ENCODE measurements at places on chromosomes 5 and 9. TPM values are rescaled to one million over a fixed set of nuclear protein-coding genes. Genes with fewer than 3 reads are reported as not detected.

DNA sequence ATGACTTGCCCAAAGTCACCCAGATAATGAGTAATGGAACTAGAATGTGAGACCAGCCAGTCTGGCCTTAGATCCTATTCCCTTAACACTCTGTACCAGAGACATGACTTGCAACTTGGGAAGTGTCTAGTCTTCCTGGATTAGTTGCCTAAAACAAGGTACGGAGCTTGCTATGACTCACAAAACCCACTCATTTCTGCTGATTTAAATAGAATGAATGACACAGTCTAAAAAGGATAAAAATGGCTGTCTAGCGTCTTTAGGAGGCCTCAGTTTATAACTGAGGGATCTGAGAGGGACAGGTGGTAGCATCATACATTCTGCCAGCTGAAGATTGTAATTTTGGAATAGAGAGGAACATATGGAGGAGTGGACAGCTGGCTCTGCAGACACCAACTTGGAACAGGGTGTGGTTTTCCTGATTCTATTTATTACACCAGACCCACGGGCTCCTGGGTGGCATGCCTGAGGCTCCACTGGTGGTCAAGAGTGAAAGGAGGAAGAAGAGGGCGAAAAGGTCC lies 62.7 kb downstream of the ABLIM3 start:
- no peak overlapping the region for H3K4me3 ChIP-seq
- H3K4me1 ChIP-seq, result no peaks in the 10 kb centered on the region
- H3K27ac ChIP-seq, result no peak overlapping the region
- no peaks in the 10 kb centered on the region for H3K36me3 ChIP-seq
- no peaks in the 10 kb centered on the region for H3K27me3 ChIP-seq

GRCh38 chr9:18754537-18754936 lies 278.5 kb downstream of the SAXO1 start:
- H3K36me3 ChIP-seq, result no peaks in the 10 kb centered on the region
- no peak for DNase-seq
- no peak overlapping the region for H3K27ac ChIP-seq

- H3K4me1 ChIP-seq, result no peaks in the 10 kb centered on the region
- H3K4me3 ChIP-seq, result no peak overlapping the region
- peak; percentile 23 for DNase-seq
Measured at GRCh38 chr9:129285979-129286772, 108.1 kb upstream of the IER5L start.

DNA sequence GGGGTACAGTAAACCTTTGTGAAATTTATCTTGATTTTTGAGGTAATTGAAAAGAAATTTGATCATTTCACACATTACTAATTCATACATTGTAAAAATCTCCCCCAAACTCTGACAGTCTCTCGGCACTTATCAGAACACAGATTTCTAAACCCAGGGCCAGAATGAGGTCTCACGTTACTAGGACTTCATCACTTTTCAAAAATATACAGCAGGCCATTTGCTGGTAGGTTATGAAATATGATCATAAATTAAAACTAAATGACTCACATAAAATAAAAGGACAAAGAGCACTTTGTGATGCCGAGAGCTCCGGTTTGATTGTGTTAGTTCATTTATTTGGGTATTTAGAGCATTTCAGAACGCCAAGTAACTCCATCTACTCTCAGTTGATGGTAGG lies 17.0 kb downstream of the MSX2 start:
- no peaks in the 10 kb centered on the region for H3K4me1 ChIP-seq
- no peak overlapping the region for H3K4me3 ChIP-seq
- peaks cover 13% of the 10 kb centered on the region for H3K27me3 ChIP-seq

SPINK6 gene
- total RNA-seq, result not detected

OTP gene
- not detected for total RNA-seq

DNA sequence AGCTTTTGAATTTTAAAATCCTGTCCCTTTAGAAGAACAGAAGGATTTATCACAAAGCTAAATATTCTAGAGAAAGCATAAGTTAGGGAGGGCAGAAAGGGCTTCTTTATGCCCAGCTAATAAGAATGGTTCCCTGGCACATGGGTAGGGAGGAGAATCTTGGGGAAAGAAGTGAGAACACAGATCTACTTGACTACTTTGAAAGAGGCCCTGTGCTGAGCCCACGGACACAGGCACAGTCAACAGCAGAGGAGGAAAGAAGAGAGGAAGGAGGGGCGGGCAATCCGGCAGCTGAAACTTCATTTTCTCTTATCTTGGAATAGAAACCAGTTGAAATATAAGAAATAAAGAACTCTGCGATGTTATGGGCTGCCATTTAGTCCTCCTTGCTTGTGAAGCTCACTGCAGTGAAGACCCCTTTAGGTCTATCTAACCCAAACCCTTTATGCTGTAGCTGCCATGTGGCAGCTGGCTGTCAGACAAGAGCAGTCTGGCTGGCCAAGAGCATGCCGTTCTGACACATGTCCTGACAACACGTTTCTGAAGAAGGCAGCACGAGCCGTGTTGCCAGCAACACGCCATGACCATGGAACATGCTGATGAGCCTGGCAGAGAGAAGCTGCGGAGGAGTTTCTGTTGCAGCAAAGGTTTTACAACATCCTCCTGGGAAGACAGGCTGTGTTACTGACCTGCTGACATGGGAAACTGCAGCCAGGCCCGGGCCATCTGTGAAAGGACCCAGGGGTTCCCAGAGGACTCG lies 34.2 kb downstream of the ABLIM3 start:
- no peak for DNase-seq
- no peaks in the 10 kb centered on the region for H3K4me1 ChIP-seq
- H3K27ac ChIP-seq, result no peak overlapping the region
- H3K36me3 ChIP-seq, result no peaks in the 10 kb centered on the region
- no peak overlapping the region for H3K4me3 ChIP-seq

DNA sequence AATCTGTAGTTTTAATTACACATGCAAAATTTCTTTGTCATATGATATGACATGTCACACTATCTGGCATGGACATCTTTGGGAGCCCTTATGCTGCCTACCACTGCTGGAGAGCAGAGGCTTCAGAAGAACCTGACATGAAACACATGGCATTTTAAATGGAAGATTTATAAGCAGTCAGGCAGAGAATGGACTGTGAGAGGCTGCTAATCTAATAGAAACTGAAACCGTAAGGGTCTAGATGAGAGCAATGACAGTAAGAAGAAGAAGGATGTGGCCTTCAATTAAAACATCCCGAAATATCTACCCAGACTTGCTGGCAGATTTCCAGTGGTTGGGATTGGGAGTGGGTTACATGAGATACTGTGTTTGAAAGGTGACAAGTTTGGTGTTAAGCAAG lies 149.8 kb downstream of the MACIR start:
- peaks cover 10% of the 10 kb centered on the region for H3K27me3 ChIP-seq
- no peak overlapping the region for H3K4me3 ChIP-seq

- H3K27me3 ChIP-seq, result peaks cover 16% of the 10 kb centered on the region
- H3K4me1 ChIP-seq, result no peaks in the 10 kb centered on the region
- no peak overlapping the region for H3K4me3 ChIP-seq
- H3K27ac ChIP-seq, result no peak overlapping the region
- H3K36me3 ChIP-seq, result no peaks in the 10 kb centered on the region
Measured at GRCh38 chr9:38263532-38263931, 129.0 kb upstream of the ALDH1B1 start.

GRCh38 chr5:153938191-153938842 lies 100.4 kb downstream of the FAM114A2 start:
- no peaks in the 10 kb centered on the region for H3K27me3 ChIP-seq
- H3K27ac ChIP-seq, result no peak overlapping the region
- H3K36me3 ChIP-seq, result no peaks in the 10 kb centered on the region
- no peak overlapping the region for H3K4me3 ChIP-seq
- no peak for DNase-seq

GRCh38 chr5:172577267-172577909 lies 63.7 kb upstream of the NEURL1B start:
- no peaks in the 10 kb centered on the region for H3K4me1 ChIP-seq
- H3K27ac ChIP-seq, result no peak overlapping the region
- no peaks in the 10 kb centered on the region for H3K36me3 ChIP-seq
- H3K27me3 ChIP-seq, result peaks cover 8% of the 10 kb centered on the region
- DNase-seq, result no peak

GRCh38 chr5:114223866-114224265 lies 138.0 kb upstream of the KCNN2 start:
- H3K4me1 ChIP-seq, result no peaks in the 10 kb centered on the region
- DNase-seq, result no peak
- H3K36me3 ChIP-seq, result no peaks in the 10 kb centered on the region
- no peaks in the 10 kb centered on the region for H3K27me3 ChIP-seq
- no peak overlapping the region for H3K27ac ChIP-seq

Measured in activated naive CD8-positive, alpha-beta T cell treated with anti-CD3 and anti-CD28 coated beads, Interleukin-2, amount 10 ng/mL, durations not matched to agents 7 days and 5 days (primary cell).